ENCODE measurements at places on chromosomes 6 and 20. TPM values are rescaled to one million over a fixed set of nuclear protein-coding genes. Genes with fewer than 3 reads are reported as not detected.

- H3K27ac ChIP-seq = no peak overlapping the region
- DNase-seq = no peak
- no peaks in the 10 kb centered on the region for H3K4me1 ChIP-seq
- H3K4me3 ChIP-seq = no peak overlapping the region
These were observed 57.4 kb upstream of the EMILIN3 start for GRCh38 chr20:41424011-41424410.

GRCh38 chr20:10307359-10307735, 88.7 kb downstream of the SNAP25 start:
- peaks cover 9% of the 10 kb centered on the region for H3K27me3 ChIP-seq
- H3K4me3 ChIP-seq = no peak overlapping the region
- H3K36me3 ChIP-seq = peaks cover 11% of the 10 kb centered on the region
- no peaks in the 10 kb centered on the region for H3K4me1 ChIP-seq
- H3K27ac ChIP-seq = no peak overlapping the region

PRPH2 gene
- total RNA-seq = not detected

- no peak for DNase-seq
- no peaks in the 10 kb centered on the region for H3K36me3 ChIP-seq
- H3K4me3 ChIP-seq = no peak overlapping the region
- H3K27ac ChIP-seq = no peak overlapping the region
- H3K4me1 ChIP-seq = no peaks in the 10 kb centered on the region
These were observed 35.9 kb downstream of the ANKRD60 start for GRCh38 chr20:58192567-58192966.

KCNK16 gene
- total RNA-seq = 41.1 TPM

DNA sequence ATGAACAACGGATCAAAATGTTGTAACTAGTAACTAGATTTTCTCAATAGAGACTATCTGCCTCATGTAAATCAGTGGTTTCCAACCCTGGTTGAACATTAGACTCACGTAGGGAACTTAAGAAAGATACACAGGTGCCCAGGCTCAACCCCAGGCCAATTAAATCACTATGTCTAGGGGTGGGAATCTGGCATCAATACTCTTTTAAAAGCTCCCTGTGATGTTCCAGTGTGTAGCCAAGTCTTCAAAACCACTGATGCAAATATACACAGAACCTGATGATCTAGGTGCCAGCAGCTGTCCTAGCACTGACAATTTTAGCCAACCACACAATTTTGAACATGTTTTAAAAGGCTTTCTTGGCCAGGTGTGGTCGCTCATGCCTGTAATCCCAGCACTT, 128.7 kb downstream of the TBC1D32 start:
- no peak overlapping the region for H3K4me3 ChIP-seq
- peaks cover 3% of the 10 kb centered on the region for H3K36me3 ChIP-seq
- H3K27ac ChIP-seq = no peak overlapping the region
- H3K4me1 ChIP-seq = no peaks in the 10 kb centered on the region
- H3K27me3 ChIP-seq = no peaks in the 10 kb centered on the region
- no peak for DNase-seq

- H3K4me3 ChIP-seq = no peak overlapping the region
- DNase-seq = no peak
- H3K36me3 ChIP-seq = peaks cover 4% of the 10 kb centered on the region
- no peak overlapping the region for H3K27ac ChIP-seq
These were observed 10.9 kb downstream of the FOXF2 start for GRCh38 chr6:1400126-1400850.

GRCh38 chr6:157570752-157571151, 189.8 kb downstream of the ZDHHC14 start:
- H3K36me3 ChIP-seq = no peaks in the 10 kb centered on the region
- H3K4me3 ChIP-seq = no peak overlapping the region
- no peak overlapping the region for H3K27ac ChIP-seq

DNA sequence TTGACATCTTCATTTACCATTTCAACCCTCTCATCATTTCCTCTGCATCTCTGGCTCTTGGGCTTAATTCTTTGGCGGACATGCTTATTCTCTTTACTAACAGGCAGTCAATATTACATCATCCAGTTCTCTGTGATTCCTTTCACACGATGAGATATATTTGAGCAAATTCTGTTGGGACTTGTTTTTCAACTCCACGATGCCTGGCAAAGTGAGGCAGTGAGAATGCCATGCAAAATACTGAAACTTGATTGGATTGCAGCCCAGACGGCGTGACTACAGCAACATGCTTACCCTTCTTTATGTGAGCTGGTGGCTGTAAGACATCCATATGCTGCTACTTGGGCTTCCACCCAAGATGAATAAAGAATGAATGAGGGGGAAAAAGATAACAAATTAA, 101.7 kb upstream of the SPACA1 start:
- DNase-seq = no peak
- H3K36me3 ChIP-seq = no peaks in the 10 kb centered on the region
- H3K4me1 ChIP-seq = peaks cover 23% of the 10 kb centered on the region
- H3K27ac ChIP-seq = peak overlapping the region; percentile 14

- H3K27ac ChIP-seq = no peak overlapping the region
- peaks cover 31% of the 10 kb centered on the region for H3K27me3 ChIP-seq
- no peak for DNase-seq
These were observed 136.5 kb upstream of the PDE10A start for GRCh38 chr6:165799391-165800153.

GRCh38 chr6:169723991-169724493, 258 bp downstream of the PHF10 start:
- H3K4me3 ChIP-seq = peak overlapping the region; percentile 68
- peaks cover 5% of the 10 kb centered on the region for H3K36me3 ChIP-seq
- H3K27me3 ChIP-seq = peaks cover 3% of the 10 kb centered on the region
- no peak for DNase-seq

GRCh38 chr20:45495501-45495941, 19.9 kb downstream of the SPINT3 start:
- H3K27me3 ChIP-seq = peaks cover 26% of the 10 kb centered on the region
- DNase-seq = no peak
- H3K4me3 ChIP-seq = no peak overlapping the region
- no peak overlapping the region for H3K27ac ChIP-seq
- H3K4me1 ChIP-seq = no peaks in the 10 kb centered on the region

DNA sequence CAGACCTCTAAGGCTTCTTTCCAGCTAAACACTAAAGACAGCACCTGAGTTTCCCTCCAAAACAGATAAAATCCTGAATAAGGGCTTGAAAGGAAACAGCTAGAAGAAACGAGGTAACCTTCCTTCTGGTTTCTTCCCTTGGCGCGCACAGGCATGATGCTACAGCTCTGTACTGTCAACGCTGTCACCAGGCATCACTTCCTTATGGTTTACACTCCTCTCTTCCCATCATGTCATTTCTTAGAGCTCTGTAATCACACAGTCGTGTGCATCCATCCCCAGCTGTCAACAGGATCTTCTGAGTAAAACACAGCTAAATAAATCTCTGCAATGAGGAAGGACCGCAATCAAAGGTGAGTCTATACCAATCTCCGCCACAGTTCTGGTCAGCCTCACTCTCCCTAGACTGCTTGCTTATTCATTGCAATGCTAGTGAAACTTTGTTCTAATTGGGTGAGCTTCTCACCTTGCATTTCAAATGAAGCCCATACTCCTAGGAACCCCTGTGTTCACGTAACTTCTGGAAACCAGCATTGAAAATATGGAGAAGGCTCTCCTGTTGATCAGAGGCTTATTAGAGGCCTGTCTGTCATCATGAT, 162.6 kb upstream of the DTNBP1 start:
- no peaks in the 10 kb centered on the region for H3K36me3 ChIP-seq
- no peak overlapping the region for H3K4me3 ChIP-seq
- no peak overlapping the region for H3K27ac ChIP-seq
- no peak for DNase-seq

DNA sequence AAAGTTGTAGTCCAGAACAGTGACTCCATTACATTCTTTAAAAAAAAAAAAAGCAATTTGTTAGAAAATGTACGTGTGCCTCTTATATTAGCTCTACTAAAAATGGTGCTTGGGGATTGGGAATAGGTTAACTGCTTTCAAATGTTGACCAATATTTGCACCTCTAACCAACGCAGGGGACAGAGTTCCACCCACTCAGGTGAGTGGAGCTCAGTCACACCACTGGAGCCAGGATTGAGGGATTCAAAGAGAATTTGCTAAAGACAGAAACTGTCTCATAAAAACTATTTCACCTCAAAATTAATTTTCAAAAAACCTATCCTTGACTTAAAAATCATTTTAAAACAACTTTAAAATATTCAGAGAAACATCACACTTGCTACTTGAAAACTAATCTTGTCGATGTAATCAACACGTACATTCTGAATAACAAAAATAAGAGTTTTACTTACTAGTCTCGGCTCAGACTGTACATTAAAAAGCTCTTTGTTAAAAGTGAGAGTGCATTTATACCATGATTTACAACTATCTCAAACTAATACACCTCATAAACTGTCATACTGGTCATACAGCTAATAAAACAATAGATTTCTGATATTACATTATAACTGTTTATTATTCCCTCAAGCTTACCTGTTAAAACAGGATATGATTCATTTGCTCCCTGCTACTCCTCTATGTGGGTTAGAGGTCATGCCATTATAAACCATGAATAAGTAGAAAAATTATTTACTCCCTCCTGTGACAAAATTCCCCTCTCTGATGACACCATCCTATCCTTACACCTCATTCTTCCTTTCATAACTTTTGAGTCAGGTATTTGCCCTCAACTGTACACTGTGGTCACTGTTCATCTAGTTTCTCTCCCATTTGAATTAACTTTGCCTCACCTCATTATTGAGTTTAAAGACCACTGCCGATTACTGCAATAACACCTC, 88.6 kb downstream of the PDE10A start:
- H3K27me3 ChIP-seq = no peaks in the 10 kb centered on the region
- H3K36me3 ChIP-seq = no peaks in the 10 kb centered on the region
- peak overlapping the region; percentile 35 for H3K27ac ChIP-seq
- H3K4me3 ChIP-seq = no peak overlapping the region

PCK1 gene
- 4.7 TPM for total RNA-seq

- no peak for DNase-seq
- H3K4me3 ChIP-seq = no peak overlapping the region
- no peaks in the 10 kb centered on the region for H3K36me3 ChIP-seq
- peaks cover 21% of the 10 kb centered on the region for H3K27me3 ChIP-seq
These were observed 147.2 kb downstream of the RPS12 start for GRCh38 chr6:132961610-132962009.

- H3K4me3 ChIP-seq = no peak overlapping the region
- no peak overlapping the region for H3K27ac ChIP-seq
- no peaks in the 10 kb centered on the region for H3K27me3 ChIP-seq
- DNase-seq = no peak
These were observed 105.0 kb downstream of the CD109 start for GRCh38 chr6:73800997-73801396.

FAM217A gene
- not detected for total RNA-seq

MEP1A gene
- total RNA-seq = 3.6 TPM

GRCh38 chr20:62891111-62891510, 29.5 kb upstream of the TCFL5 start:
- peaks cover 5% of the 10 kb centered on the region for H3K4me1 ChIP-seq
- H3K27me3 ChIP-seq = no peaks in the 10 kb centered on the region
- H3K36me3 ChIP-seq = peaks cover 17% of the 10 kb centered on the region
- no peak for DNase-seq
- H3K27ac ChIP-seq = no peak overlapping the region
- no peak overlapping the region for H3K4me3 ChIP-seq

- H3K27ac ChIP-seq = no peak overlapping the region
- H3K36me3 ChIP-seq = no peaks in the 10 kb centered on the region
- no peak for DNase-seq
- peaks cover 25% of the 10 kb centered on the region for H3K4me1 ChIP-seq
- H3K27me3 ChIP-seq = peaks cover 67% of the 10 kb centered on the region
These were observed 240.9 kb downstream of the PHACTR1 start for GRCh38 chr6:12957321-12958051.

EYA2 gene
- total RNA-seq = 8.1 TPM

GGTLC1 gene
- not detected for total RNA-seq

- no peak overlapping the region for H3K27ac ChIP-seq
- no peak for DNase-seq
- no peaks in the 10 kb centered on the region for H3K36me3 ChIP-seq
- H3K4me3 ChIP-seq = no peak overlapping the region
These were observed 18.5 kb downstream of the NOX3 start for GRCh38 chr6:155436981-155437749.

DNA sequence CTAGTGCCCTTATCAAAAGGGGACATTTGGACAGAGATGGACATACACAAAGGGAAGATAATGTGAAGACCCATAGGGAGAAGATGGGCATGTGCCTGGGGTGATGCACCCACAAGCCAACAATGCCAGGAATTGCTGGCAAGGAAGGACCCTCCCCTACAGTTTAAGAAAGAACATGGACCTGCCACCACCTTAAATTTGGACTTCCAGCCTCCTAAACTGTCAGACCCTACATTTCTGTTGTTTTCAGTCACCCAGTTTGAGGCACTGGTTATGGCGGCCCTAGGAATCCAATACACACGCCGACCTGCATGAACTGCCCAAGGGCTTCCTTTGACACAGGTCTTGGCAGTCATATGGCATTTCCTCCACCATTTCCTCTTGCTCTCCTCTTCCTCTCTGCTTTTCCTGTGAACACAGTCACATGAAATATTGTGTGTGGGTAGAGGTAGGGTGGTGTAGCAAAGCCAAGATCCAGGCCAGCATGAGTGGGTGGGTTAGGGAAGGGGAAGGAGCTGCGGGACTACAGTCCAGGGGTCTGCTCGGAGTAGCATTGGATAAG, 115.6 kb downstream of the ZDHHC14 start:
- H3K36me3 ChIP-seq = no peaks in the 10 kb centered on the region
- no peak overlapping the region for H3K27ac ChIP-seq
- H3K4me1 ChIP-seq = peaks cover 4% of the 10 kb centered on the region
- H3K4me3 ChIP-seq = no peak overlapping the region
- no peaks in the 10 kb centered on the region for H3K27me3 ChIP-seq
- no peak for DNase-seq

GRCh38 chr6:43271103-43271815, 26.8 kb upstream of the SLC22A7 start:
- H3K27ac ChIP-seq = no peak overlapping the region
- H3K4me1 ChIP-seq = peaks cover 42% of the 10 kb centered on the region
- no peaks in the 10 kb centered on the region for H3K36me3 ChIP-seq
- no peak overlapping the region for H3K4me3 ChIP-seq

OR2B6 gene
- total RNA-seq = not detected

BPIFB4 gene
- total RNA-seq = not detected

DNA sequence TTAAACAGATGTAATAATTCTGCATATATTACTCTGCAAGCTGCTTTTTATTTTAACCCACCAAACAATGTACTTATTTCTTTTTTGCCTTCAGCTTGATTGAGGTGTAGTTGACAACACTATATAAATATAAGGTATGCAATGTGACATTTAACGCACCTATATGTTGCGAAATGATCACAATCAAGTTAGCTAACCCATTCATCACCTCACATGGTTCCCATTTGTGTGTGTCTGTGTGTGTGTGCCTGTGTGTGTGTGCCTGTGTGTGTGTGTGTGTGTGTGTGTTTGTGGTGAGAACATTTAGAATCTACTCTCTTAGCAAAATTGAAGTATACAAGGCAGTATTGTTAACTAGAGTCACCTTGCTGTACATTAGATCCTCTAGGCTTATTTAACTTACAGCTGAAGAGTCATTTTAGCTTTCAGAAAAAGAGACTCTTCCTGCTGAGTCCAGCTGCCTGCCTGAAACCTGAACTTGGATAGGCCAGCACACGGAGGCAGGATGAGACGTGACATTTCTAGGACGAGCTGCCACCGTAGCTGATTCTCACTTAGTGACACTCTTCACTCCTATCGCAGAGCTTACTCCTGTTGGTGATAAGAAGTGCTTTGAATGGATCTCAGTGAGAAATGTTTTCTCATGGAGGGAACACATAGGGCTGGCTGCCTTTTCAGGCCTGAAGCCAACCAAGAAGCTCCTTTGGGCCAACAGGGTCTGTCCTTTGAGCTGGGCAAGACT, 126.5 kb upstream of the RIPOR2 start:
- H3K4me3 ChIP-seq = no peak overlapping the region
- no peak overlapping the region for H3K27ac ChIP-seq
- peaks cover 10% of the 10 kb centered on the region for H3K4me1 ChIP-seq
- no peaks in the 10 kb centered on the region for H3K36me3 ChIP-seq

TNFRSF21 gene
- 96.7 TPM for total RNA-seq

Data from type B pancreatic cell (in vitro differentiated cells).